ENCODE measurements at places on chromosomes 7 and 10. TPM values are rescaled to one million over a fixed set of nuclear protein-coding genes. Genes with fewer than 3 reads are reported as not detected.
A peak's percentile ranks its signal among the peaks of the same experiment; 100 is the strongest.

The CPN1 gene
- total RNA-seq, result not detected

The ANKRD2 gene
- not detected for total RNA-seq

The HOXA1 gene
- 0.30 TPM for total RNA-seq

The TDRD1 gene
- 0.47 TPM for total RNA-seq

The AKR1C4 gene
- not detected for total RNA-seq

The SUGCT gene
- total RNA-seq, result 0.81 TPM

The ZNF438 gene
- total RNA-seq, result 2.6 TPM

DNA sequence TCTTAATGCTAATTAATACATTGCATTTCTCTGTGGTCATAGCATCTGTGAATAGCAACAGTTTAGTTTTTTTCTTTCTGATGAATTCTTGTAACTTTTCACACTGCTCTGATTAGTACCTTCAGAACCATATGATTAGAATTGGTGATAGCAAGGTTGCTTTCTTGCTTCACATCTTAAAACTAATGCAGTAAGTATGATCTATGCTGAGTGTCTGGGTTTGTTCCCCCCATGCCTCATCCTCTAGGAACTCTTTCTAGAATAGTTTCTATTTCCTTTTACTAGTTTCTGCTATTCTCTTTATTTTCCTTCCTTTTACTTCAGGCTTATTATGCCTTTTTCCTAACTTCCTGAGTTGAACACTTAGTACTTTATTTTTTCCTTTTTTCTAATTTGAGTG is 32.4 kb downstream of the TES start:
- peaks cover 51% of the 10 kb centered on the region for H3K4me1 ChIP-seq
- H3K27ac ChIP-seq, result no peak overlapping the region
- no peak for DNase-seq
- no peaks in the 10 kb centered on the region for H3K27me3 ChIP-seq

DNA sequence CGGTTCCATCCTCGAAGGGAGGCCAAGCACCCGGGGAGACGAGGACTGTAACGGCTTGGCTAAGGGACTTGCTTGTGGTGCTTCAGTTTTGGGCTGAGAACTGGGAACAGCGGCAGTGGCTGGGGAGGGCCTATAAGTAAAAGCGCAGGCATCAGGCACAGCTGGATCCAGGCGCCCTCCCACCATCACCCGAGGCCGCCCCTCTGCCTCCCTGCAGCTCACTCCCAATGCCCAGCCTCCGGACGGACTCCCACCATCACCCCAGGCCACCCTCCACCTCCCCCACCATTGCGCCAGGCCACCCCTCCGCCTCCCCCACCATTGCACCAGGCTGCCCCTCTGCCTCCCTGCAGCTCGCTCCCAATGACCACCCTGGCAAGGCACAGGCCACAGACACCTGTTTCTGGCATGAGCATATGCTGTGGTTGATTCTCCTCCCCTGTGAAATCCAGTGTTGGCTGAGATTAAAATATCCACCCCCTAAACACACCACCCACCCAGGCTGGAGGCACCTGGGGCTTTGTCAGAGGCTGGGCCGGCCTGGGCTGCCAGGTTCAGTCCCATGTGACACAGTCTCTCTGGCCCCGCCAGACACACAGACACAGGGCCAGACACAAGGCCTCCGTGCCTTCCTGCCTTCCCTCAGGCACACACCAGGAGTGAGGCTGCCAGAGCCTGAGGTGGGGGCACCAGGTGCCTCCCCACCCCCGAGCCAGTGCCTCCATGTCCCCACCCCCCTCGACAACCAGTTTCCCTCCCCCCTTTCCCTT is 16.7 kb downstream of the MICALL2 start:
- no peak overlapping the region for H3K27ac ChIP-seq
- H3K36me3 ChIP-seq, result no peaks in the 10 kb centered on the region
- no peaks in the 10 kb centered on the region for H3K4me1 ChIP-seq
- DNase-seq, result no peak
- no peaks in the 10 kb centered on the region for H3K27me3 ChIP-seq

- no peak overlapping the region for H3K4me3 ChIP-seq
- no peaks in the 10 kb centered on the region for H3K27me3 ChIP-seq
- H3K27ac ChIP-seq, result no peak overlapping the region
- H3K4me1 ChIP-seq, result peaks cover 42% of the 10 kb centered on the region
- DNase-seq, result no peak
Observed at GRCh38 chr10:104316321-104317099, 21.8 kb downstream of the ITPRIP start.

DNA sequence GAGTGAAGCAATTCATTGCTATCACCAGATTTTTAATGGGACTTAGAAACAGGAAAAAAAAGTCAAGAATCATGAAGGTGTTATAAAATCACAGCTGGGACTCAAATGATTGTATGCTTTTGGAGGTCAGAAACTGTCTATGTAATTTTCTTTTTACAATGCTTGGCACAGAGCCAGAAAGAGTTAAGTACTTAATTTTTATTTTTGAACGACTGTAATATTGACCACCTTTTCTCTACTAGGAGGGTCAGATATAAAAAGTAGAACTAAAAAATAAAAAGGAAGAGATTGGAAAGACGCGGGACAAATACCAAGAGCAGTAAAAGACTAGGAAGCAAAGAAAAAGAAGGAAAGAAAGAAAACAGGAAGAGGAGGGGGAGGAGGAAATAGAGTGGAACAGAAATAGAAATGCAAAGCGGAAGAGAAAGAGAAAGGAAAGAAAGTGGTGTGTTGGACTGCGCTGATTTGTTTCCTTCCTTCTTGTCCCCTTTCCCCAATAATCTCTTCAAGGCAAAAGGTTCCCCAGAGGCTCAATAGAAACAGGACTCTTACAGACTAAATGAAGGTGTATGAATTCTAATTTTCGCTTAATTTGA is 23.2 kb upstream of the C1GALT1 start:
- peak overlapping the region; percentile 79 for H3K27ac ChIP-seq
- DNase-seq, result no peak
- peaks cover 5% of the 10 kb centered on the region for H3K36me3 ChIP-seq
- H3K27me3 ChIP-seq, result no peaks in the 10 kb centered on the region
- H3K4me3 ChIP-seq, result peak overlapping the region; percentile 69

DNA sequence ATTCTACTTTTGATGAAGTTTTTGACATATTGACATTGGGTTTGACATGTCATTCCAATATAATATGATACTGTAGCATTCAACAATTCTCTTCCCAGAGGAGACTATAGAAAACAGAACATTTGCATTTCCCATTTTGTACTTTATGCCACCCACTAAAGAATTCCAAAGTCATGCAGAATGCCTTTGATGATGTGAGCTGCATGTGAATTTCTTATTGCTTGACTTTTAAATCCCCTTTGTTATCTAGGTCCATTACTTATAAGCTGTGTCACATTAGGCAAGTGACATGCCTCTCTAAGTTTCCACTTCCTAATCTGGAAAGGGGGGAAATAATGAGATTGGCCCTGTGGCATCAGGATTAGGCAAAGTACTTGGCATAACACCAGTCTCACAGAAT is 436.7 kb downstream of the AUTS2 start:
- H3K4me1 ChIP-seq, result no peaks in the 10 kb centered on the region
- no peaks in the 10 kb centered on the region for H3K27me3 ChIP-seq
- H3K36me3 ChIP-seq, result no peaks in the 10 kb centered on the region
- H3K27ac ChIP-seq, result no peak overlapping the region
- H3K4me3 ChIP-seq, result no peak overlapping the region

DNA sequence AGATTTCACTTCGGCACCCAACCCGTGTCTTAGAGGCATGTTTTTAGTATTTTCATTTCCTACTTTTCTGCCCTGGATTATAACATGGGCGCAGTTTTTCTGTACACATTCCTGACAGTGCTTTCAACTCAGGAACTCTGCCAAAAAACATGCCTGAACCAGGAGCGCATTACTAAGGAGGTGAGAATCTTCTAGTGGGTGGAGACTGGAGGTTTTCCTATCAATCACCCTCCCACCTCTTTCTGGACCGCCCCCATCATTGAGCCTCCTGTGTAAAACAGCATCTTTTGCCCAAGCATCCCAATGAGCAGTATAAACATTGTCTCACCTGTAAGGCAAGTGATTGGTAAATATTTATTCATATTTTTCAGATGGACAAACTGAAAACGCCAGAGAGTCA is 53.2 kb downstream of the STK17A start:
- H3K36me3 ChIP-seq, result peaks cover 65% of the 10 kb centered on the region
- DNase-seq, result no peak
- no peak overlapping the region for H3K4me3 ChIP-seq
- peak overlapping the region; percentile 66 for H3K27ac ChIP-seq
- peaks cover 88% of the 10 kb centered on the region for H3K4me1 ChIP-seq

DNA sequence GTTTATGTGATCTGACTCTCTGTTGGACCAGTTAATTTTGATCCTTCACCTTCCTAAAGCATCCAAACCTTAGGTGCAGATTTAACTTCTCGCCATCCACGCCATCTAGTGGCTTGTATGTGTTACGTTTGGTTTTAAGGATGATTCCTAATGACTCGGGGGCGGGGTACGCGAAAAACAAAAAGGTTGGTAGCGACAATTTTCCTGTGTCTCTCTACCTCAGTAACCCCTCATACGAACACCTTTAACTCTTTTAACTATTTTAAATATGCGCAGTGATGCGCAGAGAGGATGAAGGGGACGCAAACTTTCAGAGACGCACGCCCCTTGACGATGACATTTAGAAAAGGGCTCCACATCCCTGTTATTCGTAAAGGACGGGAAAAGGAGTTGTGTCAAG is 714 bp upstream of the KCND2 start:
- peaks cover 10% of the 10 kb centered on the region for H3K4me1 ChIP-seq
- no peak overlapping the region for H3K27ac ChIP-seq
- no peak overlapping the region for H3K4me3 ChIP-seq
- no peaks in the 10 kb centered on the region for H3K36me3 ChIP-seq
- peaks cover 40% of the 10 kb centered on the region for H3K27me3 ChIP-seq
- DNase-seq, result no peak

DNA sequence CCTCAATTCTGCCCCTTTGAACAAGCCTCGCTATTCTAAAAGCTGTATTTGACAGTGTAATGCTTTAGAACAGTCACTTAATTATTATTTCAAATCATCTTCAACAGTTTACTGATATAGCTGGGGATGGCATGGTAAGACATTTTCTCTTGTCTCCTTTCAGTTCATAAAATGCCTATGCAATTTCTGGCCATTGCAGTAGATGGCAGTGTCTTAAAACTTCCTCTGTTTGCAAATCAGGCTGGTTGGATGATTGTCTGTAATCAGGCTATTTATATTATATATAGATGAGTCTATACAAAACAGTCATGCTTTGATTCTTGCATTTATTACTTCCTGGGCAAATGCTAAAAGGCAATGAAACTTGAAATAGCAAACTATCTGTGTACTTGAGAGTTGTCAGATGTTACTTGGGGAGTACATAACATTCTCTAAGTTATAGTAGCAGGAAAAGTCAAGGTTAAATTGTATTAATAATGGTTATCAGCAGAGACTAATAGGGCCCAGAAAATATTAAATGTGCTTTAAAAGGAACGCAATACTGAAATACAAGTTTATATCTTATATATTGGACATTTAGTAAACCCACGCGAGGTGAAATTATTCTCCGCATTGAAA is 55.5 kb upstream of the LHFPL3 start:
- H3K36me3 ChIP-seq, result no peaks in the 10 kb centered on the region
- H3K4me1 ChIP-seq, result no peaks in the 10 kb centered on the region
- no peak overlapping the region for H3K4me3 ChIP-seq
- H3K27ac ChIP-seq, result no peak overlapping the region
- DNase-seq, result peak; percentile 18
- H3K27me3 ChIP-seq, result peaks cover 28% of the 10 kb centered on the region

- DNase-seq, result no peak
- peaks cover 4% of the 10 kb centered on the region for H3K27me3 ChIP-seq
- no peak overlapping the region for H3K4me3 ChIP-seq
- H3K4me1 ChIP-seq, result no peaks in the 10 kb centered on the region
- no peaks in the 10 kb centered on the region for H3K36me3 ChIP-seq
Observed at GRCh38 chr10:114372995-114373394, 31.3 kb downstream of the AFAP1L2 start.

- no peaks in the 10 kb centered on the region for H3K36me3 ChIP-seq
- no peak overlapping the region for H3K4me3 ChIP-seq
- H3K27me3 ChIP-seq, result peaks cover 42% of the 10 kb centered on the region
- DNase-seq, result no peak
- no peak overlapping the region for H3K27ac ChIP-seq
Observed at GRCh38 chr7:23454881-23455526, 15.3 kb downstream of the IGF2BP3 start.

DNA sequence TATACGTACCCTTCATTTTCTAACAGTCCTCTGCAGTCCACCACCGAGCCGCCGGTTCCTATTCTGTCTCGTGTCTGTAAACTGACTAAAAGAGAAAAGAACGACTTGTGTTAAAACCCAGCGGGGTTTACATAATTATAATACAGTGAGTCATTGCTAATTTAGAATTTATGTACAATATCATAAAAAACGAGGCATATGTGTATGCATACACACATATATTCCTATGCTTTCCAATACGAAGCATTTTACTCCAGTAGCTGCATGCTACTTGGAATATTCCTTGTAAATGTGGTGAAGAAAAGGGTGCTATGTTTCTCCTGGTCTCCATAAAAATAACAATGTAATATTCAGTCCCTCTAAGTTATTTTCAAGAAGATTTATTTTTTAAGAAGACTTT is 89.1 kb downstream of the SMURF1 start:
- DNase-seq, result no peak
- no peak overlapping the region for H3K27ac ChIP-seq
- no peaks in the 10 kb centered on the region for H3K27me3 ChIP-seq
- H3K4me3 ChIP-seq, result no peak overlapping the region

- no peak overlapping the region for H3K27ac ChIP-seq
- no peak for DNase-seq
- H3K36me3 ChIP-seq, result no peaks in the 10 kb centered on the region
- H3K4me1 ChIP-seq, result no peaks in the 10 kb centered on the region
- H3K27me3 ChIP-seq, result peaks cover 2% of the 10 kb centered on the region
Observed at GRCh38 chr7:137443616-137444015, 100.1 kb upstream of the PTN start.

DNA sequence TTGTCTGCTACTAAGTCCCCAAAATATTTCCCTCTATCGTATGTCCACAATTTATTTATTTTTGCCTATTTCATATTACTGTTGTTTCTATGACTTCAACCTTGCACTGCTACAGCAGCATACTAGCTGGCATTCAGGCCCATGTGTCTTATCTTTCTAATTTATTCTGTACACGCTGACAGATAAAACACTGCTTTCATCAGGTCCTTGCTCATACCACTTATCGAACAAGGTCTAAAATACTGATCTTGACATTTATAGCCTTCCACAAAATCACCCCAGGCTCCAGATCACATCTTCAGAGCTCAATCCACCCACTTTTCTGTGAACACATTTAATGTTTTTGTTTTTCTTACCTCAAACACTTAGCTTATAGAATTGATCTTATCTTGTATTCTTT is 374.6 kb downstream of the THSD7A start:
- no peak overlapping the region for H3K27ac ChIP-seq
- no peak for DNase-seq
- no peak overlapping the region for H3K4me3 ChIP-seq
- peaks cover 2% of the 10 kb centered on the region for H3K27me3 ChIP-seq
- no peaks in the 10 kb centered on the region for H3K4me1 ChIP-seq
- no peaks in the 10 kb centered on the region for H3K36me3 ChIP-seq

GRCh38 chr10:89367529-89367928 is 10.3 kb upstream of the IFIT1B start:
- H3K4me1 ChIP-seq, result peaks cover 26% of the 10 kb centered on the region
- H3K36me3 ChIP-seq, result no peaks in the 10 kb centered on the region
- H3K27ac ChIP-seq, result no peak overlapping the region
- DNase-seq, result peak; percentile 32

- peaks cover 18% of the 10 kb centered on the region for H3K36me3 ChIP-seq
- peak overlapping the region; percentile 82 for H3K27ac ChIP-seq
- H3K4me1 ChIP-seq, result peaks cover 77% of the 10 kb centered on the region
- peak overlapping the region; percentile 76 for H3K4me3 ChIP-seq
Observed at GRCh38 chr7:55569797-55570196, 2.5 kb downstream of the VOPP1 start.

- H3K27ac ChIP-seq, result peak overlapping the region; percentile 46
- no peak overlapping the region for H3K4me3 ChIP-seq
- H3K4me1 ChIP-seq, result peaks cover 30% of the 10 kb centered on the region
- peak; percentile 64 for DNase-seq
- no peaks in the 10 kb centered on the region for H3K27me3 ChIP-seq
Observed at GRCh38 chr7:1512781-1513656, 8.8 kb upstream of the INTS1 start.

All from activated naive CD4-positive, alpha-beta T cell treated with anti-CD3 and anti-CD28 coated beads for 36 hours (primary cell).